ENCODE measurements at places on chromosomes 2 and 18. TPM values are rescaled to one million over a fixed set of nuclear protein-coding genes. Genes with fewer than 3 reads are reported as not detected.

DNA sequence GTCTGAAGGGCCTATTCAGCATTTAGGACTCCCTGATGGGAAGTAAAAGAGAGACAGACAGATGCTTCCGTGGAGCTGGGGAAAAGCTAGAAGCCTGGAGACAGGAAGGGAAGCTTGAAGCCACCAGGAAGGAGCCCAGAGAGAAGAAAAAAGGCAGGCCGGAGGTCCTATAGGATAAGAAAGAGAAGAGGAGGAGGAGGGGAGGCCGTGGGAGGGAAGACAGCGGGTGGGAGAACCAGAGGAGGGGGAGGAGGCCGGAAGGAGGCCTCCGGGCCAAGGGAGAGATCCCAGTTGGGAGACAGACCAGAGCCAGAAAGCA is 107.1 kb upstream of the PKDCC start:
- no peak for DNase-seq

- DNase-seq, result no peak
Observed at GRCh38 chr2:135182190-135182589, 130.1 kb downstream of the RAB3GAP1 start.

DNA sequence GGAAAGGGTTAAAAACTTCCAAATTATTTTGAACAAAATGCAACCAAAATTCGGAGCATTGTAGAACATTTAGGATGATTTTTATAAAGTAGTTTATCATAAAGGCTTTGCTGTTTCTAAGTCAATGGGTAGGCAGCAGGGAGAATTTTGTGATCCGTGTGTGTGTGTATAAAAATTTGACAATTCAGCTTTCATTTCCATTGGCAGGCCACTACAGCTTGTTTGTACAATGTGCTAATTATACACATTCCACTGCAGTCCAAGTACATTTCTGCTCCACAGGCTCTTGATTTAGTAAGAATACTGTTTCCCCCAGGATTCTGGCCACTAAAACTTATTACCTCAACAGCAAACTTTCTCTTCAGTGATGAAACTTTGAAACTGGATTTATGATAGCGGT is 71.8 kb upstream of the LTBP1 start:
- no peak for DNase-seq

- DNase-seq, result no peak
Observed at GRCh38 chr2:97644023-97644717, 1.7 kb upstream of the COX5B start.

- no peak for DNase-seq
Observed at GRCh38 chr18:12092398-12093229, 1.0 kb upstream of the ANKRD62 start.

GRCh38 chr2:201122276-201122675 is 6.3 kb downstream of the CFLAR start:
- no peak for DNase-seq

GRCh38 chr2:192513575-192513974 is 318.8 kb upstream of the TMEFF2 start:
- no peak for DNase-seq

DNA sequence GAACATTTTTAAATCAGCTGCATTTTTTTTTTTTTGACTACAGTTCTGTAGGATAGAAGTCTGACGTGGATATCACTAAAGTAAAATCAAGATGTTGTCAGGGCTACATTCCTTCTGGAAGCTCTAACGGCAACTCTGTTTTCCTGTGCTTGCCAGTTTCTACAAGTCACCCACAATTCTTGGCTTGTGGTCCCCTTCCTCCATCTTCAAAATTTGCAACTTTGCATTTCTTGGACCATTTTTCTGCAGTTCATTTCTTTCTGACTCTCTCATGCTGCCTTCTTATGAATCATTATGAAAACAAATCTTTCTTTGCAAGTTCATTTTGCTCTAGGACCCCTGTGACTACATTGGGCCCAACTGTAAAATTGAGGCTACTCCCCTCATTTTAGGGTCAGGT is 367.9 kb downstream of the DSC3 start:
- DNase-seq, result no peak

- no peak for DNase-seq
Observed at GRCh38 chr18:57301573-57302559, 50.5 kb upstream of the ST8SIA3 start.

GRCh38 chr2:12441750-12442475 is 274.8 kb upstream of the TRIB2 start:
- no peak for DNase-seq

DNA sequence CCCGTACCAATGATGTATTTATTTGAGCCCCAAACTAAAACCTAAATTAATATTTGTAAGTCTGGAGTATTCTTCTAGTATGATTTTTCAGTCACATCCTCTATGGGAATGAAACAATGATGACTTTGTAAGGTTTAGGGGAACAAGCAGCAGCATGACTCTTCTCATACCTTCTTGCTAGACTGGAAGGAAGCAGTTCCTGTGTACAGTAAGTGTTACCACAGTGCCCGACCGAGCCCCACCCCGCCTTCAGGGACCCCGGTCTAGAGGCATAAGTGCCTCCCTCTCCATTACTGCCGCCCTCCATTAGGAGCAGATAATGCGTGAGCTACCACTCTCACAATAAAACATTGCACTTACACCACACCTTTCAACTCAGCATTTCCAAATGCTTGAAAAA is 599.3 kb downstream of the ARHGAP15 start:
- DNase-seq, result no peak

GRCh38 chr2:234550056-234550455 is 53.2 kb upstream of the ARL4C start:
- DNase-seq, result no peak

DNA sequence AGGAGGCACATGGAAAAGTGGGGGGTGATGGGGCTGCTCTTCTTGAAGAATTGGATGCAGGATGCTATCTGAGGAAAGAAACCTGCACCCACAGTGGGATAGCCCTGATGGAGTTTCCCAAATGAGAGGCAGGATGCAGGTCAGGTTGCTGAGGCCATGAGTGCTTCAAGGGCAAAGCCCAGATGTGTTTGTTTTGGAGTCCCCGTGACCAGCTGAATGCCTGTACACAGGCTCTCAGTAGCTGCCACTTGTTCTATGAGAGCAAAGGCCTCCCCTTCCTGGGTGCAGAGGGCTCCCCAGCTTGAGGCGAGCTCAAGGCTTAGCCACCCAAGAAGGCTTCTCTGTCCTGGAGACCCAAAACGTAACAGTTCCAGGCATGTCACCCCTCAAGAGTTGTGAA is 192.7 kb downstream of the SEPTIN10 start:
- no peak for DNase-seq

DNA sequence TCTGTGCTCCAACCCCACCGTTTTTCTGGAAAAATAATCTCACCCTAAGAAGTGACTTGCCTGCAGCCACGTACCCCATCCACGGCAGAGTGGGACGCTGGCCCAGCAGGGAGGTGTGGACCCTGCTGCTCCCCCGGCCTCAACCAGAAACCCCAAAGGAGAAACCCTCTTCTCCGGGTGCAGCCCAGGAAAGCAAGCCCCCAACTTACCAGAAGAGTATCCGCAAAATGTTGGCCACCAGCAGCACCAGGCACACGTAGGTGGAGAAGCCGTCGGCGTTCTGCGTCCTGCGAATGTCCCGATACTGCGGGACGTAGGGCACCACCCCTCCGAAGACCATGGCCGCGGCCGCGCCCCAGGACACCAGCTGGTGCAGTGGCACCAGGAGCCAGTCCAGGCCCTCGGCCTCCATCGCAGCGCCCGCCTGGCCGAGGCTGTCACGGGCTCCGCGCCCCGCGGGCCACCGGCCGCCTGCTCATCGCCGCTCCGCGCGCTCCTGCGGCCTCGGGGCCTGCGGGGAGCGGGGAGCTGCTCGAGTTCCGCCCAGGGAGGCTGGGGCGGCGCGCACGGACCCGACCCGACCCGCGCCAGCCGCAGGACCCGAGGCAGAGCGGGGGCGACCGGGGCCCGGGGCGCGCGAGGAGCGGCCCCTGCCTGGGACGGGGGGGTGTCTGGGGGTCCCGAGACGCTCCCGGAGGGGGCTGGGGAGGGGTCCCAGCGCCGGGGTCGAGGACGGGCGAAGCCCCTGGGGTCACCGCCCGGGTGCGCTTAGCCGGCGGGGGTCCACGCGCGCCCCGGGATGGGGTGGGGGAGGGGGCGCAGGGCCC is 725 bp downstream of the SLC66A2 start:
- DNase-seq, result peak; percentile 22

DNA sequence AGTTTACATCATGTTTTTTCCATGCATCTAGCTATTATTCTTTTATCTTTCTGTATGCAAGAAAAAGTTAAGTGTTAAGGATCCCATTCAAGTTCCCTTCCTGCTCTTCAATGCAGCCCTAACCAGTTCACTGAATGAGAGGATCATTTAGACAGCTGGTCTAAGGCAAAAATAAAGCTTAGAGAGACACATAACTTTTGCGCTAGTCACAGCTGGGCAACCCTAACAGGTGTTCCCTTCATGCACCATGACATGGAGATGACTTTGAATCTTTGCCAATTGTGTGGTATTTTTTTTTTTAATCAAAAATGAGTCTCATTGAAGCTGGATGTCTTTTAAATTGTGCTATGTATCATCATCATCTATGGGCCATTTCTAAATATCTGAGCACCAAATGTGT is 393.8 kb upstream of the CYRIA start:
- DNase-seq, result no peak

DNA sequence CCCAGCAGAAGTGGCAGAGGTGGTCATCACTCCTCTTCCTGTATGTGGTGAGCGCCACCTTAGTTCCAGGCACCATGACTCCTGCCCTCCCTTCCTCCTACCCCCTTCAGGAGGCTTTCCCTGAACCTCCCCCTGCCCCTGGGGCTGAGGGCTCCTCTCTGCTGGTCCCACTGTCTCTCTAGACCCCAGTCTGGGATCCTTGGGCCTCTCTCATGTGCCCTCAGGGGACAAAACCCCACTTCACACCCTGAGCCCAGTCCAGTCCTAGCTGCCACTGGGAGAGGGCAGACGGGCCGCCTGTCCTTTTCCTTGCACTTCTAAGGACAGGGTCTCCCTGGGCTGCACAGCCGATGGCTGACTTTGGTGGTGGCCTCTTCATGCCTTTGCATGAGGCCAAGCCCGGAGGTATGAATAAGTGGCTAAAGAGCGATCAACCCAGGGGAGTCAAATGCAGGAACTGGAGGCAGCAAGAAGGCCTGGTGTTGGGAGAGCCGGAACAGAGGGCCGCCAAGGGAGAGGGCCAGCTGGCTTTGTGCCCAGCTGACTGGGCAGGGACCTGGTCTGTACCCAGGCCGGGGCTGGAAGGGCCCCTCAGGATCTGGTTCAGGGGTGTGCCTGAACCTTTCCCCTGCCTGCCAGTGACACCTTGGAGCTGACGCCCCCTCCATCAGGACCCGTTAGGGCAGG is 29.5 kb downstream of the GLI2 start:
- DNase-seq, result no peak

DNA sequence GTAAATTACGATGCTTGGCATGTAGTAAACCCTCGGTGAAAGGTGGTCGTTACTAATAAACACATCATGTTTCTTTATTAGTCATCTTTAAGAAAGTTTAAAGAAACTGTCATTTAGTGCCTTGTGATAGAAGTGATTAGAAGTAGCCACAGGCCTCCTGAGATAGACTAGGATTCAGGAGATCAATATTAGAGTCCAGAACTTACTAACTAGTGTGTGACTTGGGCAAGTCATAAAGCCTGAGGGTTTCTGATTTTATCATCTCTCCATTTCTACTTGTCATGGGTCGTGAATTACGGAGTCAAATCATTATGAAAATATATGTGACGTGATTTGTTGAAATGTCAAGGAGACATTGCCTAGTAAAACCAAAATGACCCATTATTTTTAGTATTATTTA is 6.7 kb downstream of the RPE start:
- no peak for DNase-seq

DNA sequence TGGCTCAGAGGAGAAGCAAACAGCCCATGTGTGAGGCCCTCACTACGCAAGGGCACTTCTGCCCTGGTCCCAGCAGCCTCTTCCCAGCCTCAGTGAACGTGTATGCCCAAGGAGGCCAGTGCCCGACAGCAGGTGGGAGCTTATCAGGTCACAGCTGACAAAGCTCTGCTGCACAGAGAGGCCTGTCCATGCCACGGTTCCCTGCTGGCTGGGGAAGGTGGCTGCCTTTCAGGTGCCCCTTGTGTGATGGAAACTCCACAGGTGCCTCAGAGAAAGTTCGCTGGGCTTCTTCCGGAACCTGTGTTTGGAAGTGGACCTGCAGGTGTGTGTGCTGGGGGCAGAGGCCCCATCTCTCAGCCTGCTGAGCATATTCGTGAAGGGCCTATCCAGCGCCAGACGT is 47.3 kb downstream of the EDAR start:
- DNase-seq, result no peak

DNA sequence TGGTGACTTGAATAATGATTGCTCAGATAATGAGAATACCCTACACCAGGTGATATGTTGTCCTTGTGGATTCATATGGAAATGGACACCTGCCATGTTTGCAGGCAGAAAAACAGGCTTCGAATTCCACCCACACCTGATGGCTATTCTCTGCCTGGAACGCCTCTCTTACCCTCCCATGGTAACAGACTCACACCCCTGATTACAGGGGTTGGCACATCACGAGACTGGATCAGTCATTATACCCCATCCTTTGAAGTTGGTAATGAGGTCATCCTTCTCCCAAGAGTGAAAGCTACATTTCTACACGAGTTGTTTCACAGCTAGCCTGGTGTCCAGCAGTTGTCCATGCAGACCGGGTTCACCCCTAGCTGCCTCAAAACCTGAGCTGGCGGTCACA is 71.4 kb upstream of the MBOAT2 start:
- no peak for DNase-seq

DNA sequence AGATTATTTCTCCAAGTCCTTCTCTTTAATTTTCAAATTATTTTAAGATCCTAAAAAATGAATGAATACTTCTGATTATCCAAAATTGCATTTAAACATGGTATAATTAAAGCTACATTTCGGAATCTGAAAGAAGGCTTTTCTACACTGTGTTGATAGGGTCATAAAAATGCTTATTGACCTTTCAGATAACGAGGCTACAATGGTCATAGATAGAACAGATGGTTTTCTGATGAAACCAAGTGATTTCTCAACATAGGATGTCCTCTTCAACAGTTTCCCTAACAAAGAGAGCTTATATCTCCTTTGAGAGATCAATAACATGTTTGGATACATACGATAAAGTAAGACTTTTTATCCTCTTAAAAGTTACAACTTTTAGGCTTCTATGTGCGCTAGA is 201.1 kb downstream of the PTH2R start:
- DNase-seq, result no peak

GRCh38 chr2:190213441-190214335 is 105.9 kb downstream of the HIBCH start:
- DNase-seq, result no peak

DNA sequence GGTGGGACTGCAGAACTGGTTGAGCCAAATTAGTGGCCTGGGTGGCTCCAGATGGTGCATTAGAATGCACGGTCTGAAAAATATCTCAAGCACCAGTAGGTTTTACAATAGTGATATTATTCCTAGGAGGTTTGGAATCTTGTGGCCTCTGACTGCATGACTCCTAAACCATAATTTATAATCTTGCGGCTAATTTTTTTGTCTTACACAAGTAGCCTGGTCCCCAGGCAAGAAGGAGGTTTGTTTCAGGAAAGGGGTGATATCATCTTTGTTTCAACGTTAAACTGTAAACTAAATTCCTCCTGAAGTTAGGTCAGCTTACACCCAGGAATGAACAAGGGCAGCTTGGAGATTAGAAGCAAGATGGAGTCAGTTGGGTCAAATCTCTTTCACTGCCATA is 98.9 kb upstream of the ARL4C start:
- no peak for DNase-seq

NTSR2 gene
- 0.28 TPM for total RNA-seq

COX7A2L gene
- 144 TPM for total RNA-seq

NDUFB3 gene
- 46.6 TPM for total RNA-seq

KCNS3 gene
- total RNA-seq, result 4.8 TPM

C2orf72 gene
- not detected for total RNA-seq

ANKRD36C gene
- total RNA-seq, result 26.2 TPM

HOXD9 gene
- total RNA-seq, result 0.95 TPM

EPB41L3 gene
- total RNA-seq, result 319 TPM

KCNE4 gene
- total RNA-seq, result 15.8 TPM

VWA3B gene
- not detected for total RNA-seq

MALL gene
- total RNA-seq, result 17.0 TPM

Data from omental fat pad (tissue), 4 donors.